ENCODE measurements at places on chromosomes 7 and 10.
A peak's percentile ranks its signal among the peaks of the same experiment; 100 is the strongest.

- no peak for DNase-seq
These were observed 308.7 kb downstream of the ANKRD30A start for GRCh38 chr10:37434091-37434490.

DNA sequence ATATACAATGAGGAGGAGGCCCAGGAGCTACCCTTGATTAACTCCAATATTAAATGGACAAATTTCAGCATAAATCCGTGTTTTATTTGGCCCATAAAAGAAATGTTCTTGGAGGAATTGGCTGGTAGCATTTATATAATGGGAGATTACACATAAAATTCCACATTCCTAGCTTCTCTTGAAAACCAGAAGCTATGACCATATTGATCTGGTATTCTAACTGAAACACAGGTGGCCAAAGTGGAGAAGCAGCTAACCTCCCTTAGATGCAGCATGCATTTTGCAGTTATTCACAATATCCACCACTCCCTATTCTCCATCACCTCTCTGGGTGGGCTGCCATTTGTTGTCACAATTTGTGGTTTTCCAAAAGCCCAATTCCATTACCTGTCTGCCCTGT lies 148.8 kb upstream of the CACNA2D1 start:
- no peak for DNase-seq

DNA sequence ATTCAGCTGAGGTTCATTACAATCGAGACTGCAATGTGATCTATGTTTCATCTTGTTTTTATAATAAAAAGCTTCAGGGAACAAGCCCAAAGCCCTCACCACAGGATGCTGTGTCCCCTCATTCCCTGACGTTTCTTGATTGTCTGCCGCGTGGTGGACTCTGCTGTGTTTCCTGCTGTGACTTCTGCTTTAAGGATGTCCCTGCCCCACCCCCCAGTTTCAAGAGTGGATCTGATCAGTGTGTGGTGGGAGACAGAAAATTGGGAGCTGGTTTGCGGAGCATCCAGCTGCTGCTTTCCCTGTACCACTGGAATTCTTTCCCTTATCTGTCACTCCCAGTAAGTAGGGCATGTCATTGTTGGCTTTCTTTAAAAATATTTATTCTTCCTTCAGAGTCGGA lies 86.2 kb downstream of the CREM start:
- no peak for DNase-seq

GRCh38 chr10:91159254-91159783 lies 61.1 kb upstream of the PCGF5 start:
- no peak for DNase-seq

- DNase-seq, result no peak
These were observed 38.1 kb downstream of the USP54 start for GRCh38 chr10:73552819-73553715.

GRCh38 chr7:157551325-157552070 lies 214.7 kb downstream of the DNAJB6 start:
- DNase-seq, result peak; percentile 25

GRCh38 chr10:47311932-47312662 lies 10.2 kb upstream of the GDF2 start:
- peak; percentile 90 for DNase-seq

DNA sequence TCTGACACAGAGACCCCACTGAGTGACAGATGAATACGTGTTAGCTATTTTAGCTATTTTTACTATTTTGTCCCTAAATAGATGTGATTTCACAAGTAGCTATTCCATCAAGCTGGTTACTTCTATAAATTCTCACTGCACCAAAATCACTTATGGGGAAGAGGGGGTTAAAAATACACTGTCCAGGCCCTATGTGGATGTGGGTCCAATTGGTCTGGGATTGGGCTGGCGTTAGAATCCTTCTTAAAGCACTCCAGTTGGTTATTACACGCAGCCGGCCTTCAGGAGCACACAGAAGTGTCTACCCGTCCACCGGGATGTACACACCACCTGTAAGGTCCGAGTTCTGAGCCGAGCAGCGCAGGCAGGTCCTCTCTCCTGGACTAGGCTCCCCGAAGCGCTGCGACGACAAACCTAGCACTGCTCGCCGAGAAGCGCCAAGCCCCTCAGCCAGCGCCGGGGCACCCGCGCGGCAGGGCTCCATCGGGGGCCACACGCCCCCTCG lies 222.3 kb upstream of the MKLN1 start:
- no peak for DNase-seq

GRCh38 chr10:43409385-43410109 lies 561 bp upstream of the HNRNPF start:
- DNase-seq, result peak; percentile 75

GRCh38 chr7:151077705-151078232 lies 2.8 kb downstream of the FASTK start:
- DNase-seq, result peak; percentile 36

- no peak for DNase-seq
These were observed 247.3 kb upstream of the LRRTM3 start for GRCh38 chr10:66678521-66678920.

- no peak for DNase-seq
These were observed 113.6 kb upstream of the PCLO start for GRCh38 chr7:83276250-83276649.

DNA sequence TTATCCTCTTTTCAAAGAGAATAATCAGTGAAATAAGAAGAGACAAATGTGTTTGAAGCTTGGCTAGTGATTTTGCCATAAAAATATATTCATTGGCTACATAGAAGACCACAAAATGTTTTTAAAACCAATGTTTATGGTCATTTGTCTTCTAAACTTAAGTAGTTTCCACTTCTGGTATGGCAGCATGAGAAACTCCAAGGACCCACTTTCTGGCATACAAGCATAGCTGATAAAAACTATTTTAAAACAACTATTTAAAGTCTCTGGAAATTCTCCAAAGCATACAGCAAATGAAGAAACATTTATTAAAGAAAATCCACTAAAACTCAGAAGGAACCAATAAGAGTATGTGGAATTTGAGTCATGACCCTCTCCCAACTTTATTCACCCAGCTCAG lies 89.2 kb upstream of the TOMM7 start:
- DNase-seq, result no peak

- no peak for DNase-seq
These were observed 12.2 kb downstream of the ARPC1B start for GRCh38 chr7:99386584-99387238.

DNA sequence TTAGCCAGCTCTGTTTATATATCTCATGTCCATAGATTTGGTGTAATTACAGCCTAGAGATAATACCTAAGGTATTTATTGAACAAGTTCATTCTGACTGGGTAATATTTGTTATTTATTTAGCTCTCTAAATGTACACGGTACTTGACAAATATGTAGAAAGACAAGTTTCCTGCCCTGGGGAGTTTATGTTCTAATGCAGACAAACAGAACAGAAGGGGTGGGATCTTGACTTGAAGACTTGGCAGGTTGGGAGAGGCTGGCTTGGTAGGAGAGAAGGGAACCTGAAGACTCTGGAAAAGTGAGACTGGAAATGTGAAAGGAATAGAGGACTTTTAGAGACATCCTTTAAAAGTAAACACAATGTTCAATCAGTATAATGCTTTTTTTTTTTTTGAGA lies 97.7 kb upstream of the CDK6 start:
- no peak for DNase-seq

DNA sequence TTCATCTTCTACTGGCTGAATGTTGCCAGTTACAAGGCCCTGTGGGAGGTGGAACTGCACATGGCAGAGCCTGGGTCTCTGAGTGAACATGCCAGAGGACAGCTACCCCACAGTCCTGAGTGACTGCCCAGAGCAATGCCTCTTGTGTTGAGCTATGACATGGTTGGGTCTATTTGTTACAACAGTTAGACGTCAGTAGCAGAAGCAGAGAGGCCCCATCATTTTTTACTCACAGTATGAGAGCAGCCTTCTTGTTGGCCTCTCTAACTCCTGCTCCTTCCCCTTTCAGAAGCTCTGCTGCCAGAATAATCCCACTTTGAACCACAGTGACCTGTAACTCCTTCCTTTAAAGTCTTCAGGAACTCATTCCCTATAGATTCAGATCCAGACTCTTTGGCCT lies 30.8 kb upstream of the NRP1 start:
- DNase-seq, result no peak

GRCh38 chr10:133251388-133252222 lies 13.9 kb downstream of the VENTX start:
- no peak for DNase-seq

GRCh38 chr10:71696628-71697326 lies 22.8 kb downstream of the C10orf105 start:
- peak; percentile 83 for DNase-seq

DNA sequence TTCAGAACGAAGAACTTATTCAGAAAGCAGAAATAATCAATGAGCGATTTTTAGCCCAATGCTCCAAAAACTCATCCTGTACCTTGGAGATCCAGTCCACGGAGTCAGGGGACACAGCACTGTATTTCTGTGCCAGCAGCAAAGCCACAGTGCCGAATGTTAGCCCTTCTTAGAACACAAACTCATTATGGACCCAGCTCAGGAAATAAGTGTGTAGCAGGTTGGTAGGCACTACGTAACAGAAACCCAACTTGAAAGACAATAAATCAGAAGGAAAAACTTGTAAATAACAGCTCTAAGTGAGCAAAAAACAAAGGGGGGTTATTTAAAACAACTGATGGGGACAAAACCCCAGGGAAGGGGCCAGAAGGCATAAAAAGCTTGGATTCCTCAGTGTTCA lies 112.0 kb upstream of the PRSS1 start:
- no peak for DNase-seq

GRCh38 chr7:77351539-77352004 lies 64.6 kb downstream of the GSAP start:
- DNase-seq, result no peak

- no peak for DNase-seq
These were observed 277.7 kb downstream of the ANKRD7 start for GRCh38 chr7:118502235-118502634.

DNA sequence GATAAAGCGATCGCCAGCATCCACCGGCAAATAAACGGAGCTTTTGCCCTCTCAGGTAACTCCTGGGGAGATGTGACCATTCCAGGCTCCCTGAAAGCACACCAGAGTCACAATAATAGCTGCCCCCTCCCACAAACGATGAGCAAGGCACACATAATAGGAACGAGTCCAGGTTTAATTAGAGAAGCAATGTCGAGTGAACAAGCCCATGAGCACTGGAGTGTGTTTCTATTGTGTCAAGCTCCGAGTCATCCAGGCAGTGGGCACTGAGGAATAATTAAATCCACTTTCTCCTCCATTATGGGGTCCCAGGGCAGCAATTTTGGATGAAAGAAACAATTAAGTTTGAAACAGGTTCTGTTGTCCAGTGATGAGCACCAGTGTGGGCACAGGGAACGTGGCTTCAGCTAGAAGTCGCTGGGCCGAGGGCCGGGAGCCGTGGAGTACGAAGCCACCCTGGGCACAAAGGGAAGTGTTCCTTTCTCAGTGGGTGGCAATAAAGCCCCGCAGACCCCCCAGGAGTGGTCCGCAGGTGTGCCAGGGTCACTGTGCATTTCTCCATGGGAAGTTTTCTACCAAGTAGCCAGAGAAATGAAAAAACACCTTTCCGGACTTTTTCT lies 12.0 kb downstream of the PNLIPRP2 start:
- no peak for DNase-seq

GRCh38 chr7:94687076-94687475 lies 31.1 kb upstream of the SGCE start:
- DNase-seq, result no peak

GRCh38 chr10:125448596-125448995 lies 234.4 kb downstream of the TEX36 start:
- DNase-seq, result no peak

- DNase-seq, result no peak
These were observed 6.8 kb upstream of the RASSF4 start for GRCh38 chr10:44952779-44953231.

DNA sequence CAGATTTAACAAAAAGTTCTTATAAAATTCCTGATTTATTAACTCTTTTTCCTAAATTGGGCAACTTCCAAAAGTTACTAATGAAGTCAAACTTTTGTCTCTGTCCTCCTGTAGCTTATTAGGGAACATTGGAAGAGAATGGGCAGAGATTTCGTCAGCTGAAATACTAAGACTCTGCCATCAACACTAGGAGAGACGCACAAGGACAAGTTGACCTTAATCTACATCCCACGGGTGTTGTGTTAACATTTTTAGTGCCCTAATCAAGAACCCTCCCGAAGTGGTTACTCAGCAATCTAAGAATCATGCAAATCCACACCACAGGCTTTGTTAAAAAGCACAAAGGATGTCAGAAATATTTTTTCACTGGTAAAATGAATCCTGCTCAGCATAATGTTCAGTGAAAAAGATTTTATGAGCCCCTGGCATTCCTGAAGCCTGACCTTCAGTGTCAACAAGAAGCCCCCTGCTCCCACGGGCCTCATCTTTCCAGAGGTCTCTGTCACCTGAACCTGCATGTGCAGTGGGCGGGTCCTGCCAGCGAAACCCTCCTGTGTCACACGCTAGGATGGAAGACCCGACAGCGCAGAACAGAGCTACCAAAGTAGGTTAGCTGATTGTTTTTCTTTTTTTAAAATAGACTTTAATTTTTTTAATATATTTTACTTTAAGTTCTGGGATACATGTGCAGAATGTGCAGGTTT lies 70.6 kb upstream of the AKR1E2 start:
- DNase-seq, result no peak

GRCh38 chr10:13882119-13882711 lies 295.4 kb downstream of the PRPF18 start:
- peak; percentile 59 for DNase-seq

DNA sequence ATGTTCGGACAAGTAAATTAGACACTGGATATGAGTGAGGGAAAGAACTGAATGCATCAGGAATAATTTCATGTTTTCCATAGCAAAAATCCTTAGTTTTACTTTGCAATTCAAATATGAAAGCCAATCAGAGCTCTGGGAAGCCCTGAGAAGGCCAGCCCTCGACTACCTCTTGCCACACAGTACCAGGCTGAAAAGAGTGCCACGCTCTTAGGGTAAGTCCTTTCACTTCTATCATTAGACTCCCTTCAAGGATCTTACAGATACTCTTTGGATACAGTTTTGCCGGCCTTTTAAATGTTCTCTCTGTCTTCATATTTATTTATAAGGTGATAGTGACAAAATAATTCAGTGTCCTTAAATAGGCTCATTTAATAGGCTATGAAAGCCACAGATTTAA lies 1.9 kb downstream of the COBL start:
- no peak for DNase-seq

- DNase-seq, result no peak
These were observed 17.9 kb upstream of the PPA1 start for GRCh38 chr10:70250961-70251680.

- DNase-seq, result no peak
These were observed 10.4 kb downstream of the HDAC9 start for GRCh38 chr7:18505870-18506460.

GRCh38 chr10:117502421-117503243 lies 39.9 kb upstream of the EMX2 start:
- DNase-seq, result no peak

DNA sequence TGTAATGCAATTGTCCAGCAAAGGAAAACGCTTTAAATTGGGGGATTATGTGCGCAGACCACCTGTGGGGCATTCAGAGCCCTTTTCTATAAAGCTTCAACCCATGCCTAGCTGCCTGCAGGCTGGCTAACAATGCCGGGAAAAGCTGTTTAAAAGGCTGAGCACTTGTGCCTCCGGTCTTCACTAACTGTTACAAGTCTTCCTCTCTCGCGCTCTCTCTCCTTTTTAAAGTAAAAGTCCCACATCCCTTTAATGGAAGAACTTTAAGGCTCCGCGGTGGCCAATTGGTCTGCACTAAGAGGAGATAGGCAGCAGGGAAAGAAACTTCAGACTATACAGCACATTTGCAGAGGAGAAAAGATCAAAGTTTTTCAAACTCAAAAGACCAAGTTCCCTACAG lies 4.6 kb downstream of the FZD8 start:
- DNase-seq, result no peak

All from Right ventricle myocardium superior (tissue), 1 donor.